HCT116 (cell line): ENCODE measurements at places on chromosomes 12 and 14.

DNA sequence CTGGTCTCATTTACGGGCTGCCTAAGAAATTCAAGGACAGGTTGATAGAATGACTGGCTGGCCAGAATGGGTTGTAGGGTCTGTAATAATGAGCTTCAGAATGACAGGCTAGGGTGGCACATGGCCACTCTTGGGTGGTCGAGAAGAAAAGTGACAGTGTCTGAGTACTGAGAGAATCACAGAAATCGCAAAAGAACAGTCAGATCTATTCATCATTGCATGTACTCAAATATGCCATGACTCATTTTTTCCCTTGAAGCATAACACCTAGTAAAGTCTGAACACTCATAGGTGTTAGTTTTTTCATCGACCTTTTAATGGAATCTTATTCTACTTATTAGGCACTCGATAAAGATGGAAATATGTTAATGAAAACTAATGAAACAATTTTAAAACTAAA is 37.8 kb upstream of the SEL1L start:
- no peak for DNase-seq

DNA sequence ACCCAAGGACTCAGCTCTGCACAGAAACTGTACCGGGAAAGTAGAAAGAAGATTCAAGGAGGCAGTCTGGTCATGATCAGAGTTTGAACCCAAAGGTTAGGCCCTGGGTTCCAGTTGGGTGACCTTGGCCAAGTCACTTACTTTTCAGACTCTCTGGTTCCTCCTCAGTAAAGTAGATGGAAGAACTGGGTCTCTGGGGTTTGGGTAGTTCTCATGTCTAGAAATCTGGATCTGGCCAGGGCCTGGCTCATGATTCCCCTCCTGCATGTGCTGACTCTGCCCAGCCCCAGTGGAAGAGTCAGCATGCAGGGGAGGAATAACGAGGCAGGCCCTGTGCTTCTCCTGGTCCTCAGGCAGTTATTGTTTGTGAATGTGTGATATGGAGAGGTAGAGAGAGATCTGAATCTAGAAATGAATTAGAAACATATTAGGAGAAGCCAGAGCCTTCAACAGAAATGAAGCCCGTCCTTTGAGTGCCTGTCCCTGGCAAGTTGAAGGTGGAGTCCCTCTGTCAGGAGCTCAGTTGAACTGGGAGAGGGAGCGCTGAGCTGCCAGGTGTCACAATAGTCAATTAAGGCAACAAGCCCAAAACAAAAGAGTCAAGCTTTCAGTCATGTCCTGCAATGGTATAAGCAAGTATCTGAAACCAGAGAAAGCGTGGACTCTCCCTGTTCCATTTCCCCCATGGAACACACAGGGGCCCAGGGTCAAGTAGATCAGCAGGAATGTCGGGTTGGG is 131.3 kb upstream of the HIF1A start:
- no peak for DNase-seq

GRCh38 chr14:74176400-74176793 is 62.9 kb upstream of the VSX2 start:
- DNase-seq = no peak

DNA sequence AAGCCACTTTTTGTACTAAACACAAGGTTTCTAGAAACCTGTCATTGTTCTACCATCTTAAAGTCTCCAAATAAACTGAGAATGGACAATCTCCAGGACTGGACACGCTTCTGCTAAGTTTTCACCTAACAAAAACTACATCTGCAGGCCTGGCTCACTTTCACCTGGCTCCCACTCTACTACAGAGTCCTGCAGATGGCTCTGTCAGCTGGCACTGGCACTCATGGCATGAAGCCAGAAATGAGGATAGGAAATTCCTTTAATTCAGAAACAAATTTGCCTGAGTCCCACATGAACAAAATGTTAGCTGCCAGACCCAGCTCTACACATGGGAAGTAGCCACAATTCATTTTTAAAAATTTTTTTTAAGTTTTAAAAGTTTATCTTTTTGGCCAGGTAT is 42.1 kb downstream of the STXBP6 start:
- no peak for DNase-seq

DNA sequence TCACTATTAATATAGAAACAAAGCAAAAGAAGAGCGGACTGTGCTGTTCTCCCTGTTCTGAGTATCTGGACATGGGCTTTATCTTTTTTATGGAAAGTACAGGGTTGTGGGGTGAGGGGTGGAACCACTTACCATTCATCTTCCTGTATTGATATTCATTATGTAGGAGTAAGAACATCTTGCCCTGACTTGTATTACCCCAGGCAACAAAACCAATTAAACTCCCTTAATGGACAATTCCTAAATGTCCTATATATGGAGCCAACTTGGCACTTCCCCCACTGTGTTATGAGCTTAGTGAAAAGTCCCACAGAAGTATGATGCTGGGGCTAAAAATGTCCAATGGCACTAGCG is 139.9 kb upstream of the KRR1 start:
- no peak for DNase-seq

DNA sequence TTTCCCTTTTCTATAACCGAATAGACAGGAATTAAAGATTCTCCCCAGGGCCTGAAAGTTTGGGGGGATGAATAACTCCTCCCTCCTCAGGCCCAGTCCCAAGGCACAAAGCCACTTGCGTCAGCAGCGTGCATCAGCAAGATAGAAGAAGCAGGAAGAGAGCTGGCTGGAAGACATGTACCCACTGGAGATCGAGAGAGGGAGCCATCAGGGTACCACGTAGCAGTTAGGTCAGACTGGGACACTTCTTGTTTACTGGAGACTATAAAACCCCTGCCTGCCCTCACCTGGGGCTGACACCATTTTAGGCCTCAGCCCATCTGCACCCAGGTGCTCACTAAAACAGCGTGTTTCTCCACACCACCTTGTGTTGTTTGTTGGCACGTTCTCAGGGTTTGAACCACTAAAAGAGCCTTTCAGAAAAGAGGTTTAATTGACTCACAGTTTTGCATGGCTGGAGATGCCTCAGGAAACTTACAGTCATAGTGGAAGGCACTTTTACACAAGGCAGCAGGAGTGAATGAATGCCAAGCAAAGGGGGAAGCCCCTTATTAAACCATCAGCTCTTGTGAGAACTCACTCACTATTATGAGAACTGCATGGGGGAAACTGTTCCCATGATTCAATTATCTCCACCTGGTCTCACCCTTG is 93.2 kb downstream of the TMTC3 start:
- no peak for DNase-seq

DNA sequence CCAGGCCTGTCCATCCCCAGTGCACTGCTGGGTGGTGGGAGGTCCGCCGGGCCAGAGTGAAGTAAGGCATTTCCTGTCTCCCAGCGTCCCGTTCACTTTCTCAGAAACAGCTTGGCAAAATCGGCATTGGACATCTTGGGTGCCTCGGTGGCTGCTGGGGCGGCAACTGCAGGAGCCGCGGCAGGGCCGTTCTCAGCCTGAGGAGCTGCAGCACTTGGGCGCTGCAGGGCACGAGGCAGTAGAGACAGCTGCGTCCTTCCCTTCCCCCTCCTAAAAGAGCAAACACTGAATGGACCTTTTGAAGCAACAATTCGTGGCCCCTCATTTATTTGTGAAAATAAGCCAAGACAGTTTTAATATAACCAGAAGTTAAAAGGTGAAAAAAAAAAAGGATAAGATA is 8.3 kb downstream of the FICD start:
- no peak for DNase-seq

DNA sequence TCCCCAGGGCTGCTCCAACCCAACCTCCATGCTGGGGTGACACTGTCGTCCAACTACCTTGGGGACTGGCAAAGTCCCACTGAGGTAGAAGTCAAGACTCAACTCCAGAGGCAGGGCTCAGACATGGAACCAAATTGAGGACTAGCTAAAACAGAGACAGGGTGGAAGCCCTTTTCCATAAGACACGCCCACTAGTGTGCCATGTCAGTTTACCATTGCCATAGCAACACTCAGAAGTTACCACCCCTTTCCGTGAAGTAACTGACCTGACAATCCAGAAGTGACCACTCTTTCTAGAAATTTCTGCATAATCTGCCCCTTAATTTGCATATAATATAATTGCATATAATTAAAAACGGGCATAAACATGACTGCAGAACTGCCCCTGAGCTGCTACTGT is 409.6 kb downstream of the MED13L start:
- DNase-seq = no peak

DNA sequence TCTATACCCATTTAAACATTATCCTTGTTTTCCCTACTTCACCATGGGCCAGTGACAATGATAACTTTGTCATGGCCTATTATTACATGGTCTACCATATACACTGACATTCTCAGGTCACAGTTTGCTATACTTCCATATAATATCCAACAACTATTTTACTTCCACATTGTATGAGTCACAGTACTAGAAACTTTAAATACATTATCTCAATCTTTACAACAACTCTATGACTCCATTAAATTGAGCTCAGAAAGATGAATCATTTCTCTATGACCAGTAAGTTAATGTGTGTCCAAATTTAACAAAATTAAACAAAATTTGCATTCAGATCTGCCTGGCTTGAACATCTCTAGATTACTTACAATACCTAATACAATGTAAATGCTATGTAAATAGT is 93.9 kb downstream of the PLEKHG7 start:
- no peak for DNase-seq

- DNase-seq = no peak
Observed at GRCh38 chr12:94329366-94329765, 130.3 kb downstream of the CEP83 start.

- no peak for DNase-seq
Observed at GRCh38 chr12:116245189-116245588, 32.3 kb downstream of the MED13L start.

- no peak for DNase-seq
Observed at GRCh38 chr12:115306380-115306779, 622.4 kb upstream of the TBX3 start.
